ENCODE measurements at places on chromosomes 5 and 9.

DNA sequence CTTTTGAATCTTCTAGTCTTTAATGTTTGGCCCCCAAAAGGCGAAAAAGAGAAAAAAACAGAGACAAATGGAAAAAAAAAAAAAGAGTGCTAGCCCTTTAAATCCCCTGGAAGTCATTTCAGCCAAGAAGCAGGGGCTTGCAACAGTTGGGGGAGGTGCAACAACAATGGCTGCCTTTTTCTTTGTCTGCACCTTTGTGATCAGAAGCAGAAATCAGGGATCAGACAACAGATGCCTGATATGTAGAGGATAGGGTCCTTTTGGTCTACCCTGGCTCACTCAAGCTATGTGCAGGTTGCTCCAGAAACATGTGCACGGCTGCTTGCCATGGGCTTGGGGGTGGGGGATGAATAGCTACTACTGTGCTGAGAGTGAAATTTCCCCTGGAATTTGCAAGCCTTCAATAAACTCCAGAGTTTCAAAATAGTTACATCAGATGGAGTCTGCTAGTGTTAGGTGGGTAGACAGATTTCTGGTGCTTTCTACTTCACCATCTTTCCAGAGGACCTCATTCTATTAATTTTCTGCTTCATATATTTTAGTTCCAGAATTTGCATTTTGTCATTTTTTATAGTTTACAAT is 150.9 kb downstream of the FGF18 start:
- DNase-seq: no peak

DNA sequence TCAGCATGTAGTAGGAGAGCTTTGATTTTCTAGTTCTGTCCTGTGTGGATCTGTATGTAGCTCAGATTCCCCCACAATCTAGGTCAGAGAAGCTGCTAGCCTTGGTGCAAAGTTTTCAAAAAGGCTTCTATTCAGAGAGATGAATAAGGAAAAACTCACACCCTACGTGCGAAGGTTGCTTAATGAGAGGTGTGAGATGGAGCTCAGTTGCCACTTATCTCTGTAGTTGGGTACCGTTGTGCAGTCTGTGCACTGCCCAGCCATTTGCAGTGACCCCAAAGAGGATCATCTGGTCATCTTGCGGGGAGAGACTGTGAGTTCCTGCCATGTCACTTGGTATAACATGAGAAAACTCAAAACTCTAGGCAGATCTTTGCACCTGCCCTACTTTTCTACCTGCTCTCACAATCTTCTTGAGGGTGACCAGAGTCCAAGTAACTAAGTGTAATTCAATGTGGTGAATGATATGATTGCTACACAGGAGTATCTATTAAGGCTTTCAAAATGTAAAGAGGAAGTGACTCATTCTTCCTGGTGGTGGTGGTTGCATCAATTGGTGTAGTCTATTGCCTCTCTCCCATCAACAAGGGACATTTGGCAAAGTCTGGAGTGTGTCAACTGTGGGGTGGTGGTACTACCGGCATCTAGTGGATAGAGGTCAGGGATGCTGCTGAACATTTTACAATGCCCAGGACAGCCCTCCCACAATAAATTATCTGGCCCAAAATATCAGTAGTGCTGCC is 65.2 kb downstream of the TMC1 start:
- DNase-seq: peak; percentile 20

- DNase-seq: no peak
Measured at GRCh38 chr9:110207071-110207641, 803 bp downstream of the C9orf152 start.

DNA sequence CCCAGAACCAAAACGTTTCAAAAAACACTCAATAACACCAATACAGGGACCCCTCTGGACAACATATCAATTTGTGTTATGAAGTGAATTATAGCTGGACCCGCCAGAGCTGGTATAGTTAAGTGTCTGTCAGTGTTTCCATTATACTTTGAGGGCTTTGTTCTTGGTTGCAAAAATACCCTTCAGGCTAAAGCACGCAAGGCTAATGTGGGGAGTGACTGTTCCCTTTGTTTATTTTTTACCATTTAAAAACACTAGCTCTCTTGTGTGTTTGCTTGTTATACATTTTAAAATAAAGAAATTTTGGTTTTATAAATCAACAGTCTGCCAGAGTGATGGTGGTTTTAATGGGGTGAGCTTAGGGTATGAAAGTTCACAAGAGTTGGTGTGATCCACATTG is 859.5 kb downstream of the PTPRD start:
- DNase-seq: no peak

- no peak for DNase-seq
Measured at GRCh38 chr5:173279166-173279565, 44.2 kb upstream of the NKX2-5 start.

DNA sequence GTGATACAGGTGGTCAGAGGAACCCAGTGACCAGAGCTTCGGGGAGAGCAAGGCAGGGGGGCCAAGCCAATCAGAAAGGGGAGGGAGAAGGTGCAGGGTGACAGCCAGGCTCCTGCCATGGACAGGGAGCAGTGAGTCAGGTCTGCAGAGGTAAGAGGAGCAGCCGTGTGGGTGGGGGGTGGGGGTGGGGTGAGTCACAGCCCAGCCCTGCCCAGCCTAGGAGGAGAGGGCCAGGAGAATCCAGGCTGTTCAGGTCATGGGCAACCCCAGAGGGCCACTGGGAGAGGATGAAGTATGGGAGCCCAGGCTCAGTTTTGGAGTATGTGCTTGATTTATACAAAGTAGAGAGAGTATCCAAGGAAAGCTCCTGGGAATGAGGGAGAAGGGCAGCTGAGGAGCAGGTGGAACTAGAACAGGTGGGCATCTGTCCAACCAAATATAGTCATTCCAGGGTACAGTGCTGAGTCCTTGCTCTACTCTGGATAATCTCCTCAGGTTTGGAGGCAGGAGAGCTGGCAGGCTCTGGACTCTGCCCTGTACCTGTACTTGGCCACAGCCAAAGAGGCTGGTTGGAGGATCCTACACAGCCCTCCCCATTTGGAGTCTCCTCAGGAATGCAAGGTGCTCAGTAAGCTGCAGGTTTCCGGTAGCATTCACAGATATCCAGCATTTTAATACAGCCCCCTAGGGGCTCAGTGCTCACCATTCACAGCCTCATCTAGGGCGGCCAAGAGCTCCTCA is 1.6 kb downstream of the HBEGF start:
- DNase-seq: peak; percentile 32

- DNase-seq: no peak
Measured at GRCh38 chr5:103993031-103993430, 430.4 kb upstream of the NUDT12 start.

DNA sequence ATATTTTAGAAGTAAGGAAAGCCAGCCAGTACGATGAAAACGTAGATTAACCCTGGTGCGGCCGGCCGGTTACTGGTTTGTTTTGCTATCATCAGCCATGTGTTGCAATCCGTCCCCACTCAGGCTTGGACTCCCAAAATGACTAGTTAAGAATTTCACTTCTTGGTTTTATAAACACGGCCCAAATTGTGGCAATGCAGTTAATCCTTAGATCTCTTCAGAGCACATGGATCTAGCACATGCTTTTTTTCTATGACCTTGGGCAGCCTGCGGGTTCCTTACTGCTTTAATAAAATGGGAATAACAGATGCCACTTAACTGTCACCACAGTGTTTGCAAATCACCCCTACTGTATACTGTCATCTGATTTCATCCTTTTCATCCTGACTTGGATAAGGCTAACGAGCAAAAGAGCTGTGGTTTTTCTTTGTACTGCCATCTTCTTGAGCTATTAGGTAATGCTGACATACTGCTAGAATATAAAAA is 1.5 kb downstream of the NDFIP1 start:
- DNase-seq: peak; percentile 25

DNA sequence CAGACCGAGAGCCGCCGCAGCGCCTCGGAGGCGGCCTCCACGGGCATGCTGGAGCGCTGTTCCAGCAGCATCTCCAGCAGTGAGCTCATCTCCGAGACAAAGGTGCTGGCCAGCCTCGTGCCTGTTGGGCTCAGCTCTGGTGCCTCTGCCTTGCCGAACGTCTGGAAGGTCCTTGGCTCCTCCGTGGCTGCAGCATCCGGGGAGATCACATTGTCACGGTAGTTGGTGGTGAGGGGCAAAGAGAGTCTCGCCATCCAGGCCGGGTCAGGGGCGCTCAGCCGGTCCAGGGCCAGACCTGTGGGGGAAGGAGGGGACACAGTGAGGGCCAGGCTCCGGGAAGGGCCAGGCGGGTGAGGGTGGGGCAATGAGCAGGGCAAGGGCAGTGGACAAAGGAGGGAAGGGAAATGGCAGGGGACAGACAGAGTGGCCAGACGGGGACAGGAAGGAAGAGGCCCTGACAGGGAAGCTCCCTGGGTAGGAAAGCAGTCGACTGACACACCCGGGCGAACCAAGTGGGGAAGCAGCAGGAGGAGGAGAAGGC is 12.4 kb downstream of the PCDH12 start:
- DNase-seq: no peak

DNA sequence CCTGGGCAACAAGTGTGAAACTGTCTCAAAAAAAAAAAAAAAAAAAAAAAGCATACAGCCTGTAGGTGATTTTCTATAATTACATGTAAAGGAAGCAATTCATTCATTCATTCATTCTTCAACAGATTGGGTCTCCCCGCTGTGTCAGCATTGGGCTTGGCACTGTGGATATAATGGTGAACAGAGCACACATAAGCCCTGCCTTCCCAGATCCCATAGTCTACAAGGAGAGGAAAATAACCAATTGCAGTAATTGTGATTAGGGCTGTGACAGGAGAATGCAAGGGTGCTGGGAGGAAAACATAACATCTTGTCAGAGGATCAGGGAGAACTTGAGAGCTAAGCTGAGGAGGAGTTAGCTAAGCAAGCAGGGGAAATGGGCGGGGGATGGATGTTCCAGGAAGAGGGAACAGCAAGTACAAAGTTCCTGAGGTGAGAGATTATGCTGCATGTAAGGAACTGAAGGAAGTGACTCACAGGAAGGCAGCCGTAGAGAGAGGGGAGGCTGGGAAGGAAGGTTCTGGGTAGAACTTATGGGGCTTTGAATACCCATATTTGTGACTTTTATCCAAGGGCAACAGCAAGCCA is 24.0 kb upstream of the KLF9 start:
- no peak for DNase-seq

- DNase-seq: no peak
Measured at GRCh38 chr9:78292026-78292425, 4.9 kb upstream of the PSAT1 start.

DNA sequence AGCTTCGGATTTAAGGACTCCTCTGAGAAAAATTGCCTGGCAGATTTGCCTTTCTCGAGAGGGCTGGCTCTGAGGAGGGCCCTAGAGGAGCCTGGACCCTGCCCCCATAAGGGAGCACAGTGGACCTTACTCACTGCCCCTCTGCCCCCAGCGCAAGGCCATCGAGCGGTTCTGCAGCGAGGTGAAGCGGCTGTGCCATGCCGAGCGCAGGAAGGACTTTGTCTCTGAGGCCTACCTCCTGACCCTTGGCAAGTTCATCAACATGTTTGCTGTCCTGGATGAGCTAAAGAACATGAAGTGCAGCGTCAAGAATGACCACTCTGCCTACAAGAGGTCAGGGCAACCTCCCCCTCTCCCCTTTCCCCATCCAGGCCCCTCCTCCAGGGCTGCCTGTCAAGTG is 34.6 kb downstream of the CYFIP2 start:
- DNase-seq: no peak

DNA sequence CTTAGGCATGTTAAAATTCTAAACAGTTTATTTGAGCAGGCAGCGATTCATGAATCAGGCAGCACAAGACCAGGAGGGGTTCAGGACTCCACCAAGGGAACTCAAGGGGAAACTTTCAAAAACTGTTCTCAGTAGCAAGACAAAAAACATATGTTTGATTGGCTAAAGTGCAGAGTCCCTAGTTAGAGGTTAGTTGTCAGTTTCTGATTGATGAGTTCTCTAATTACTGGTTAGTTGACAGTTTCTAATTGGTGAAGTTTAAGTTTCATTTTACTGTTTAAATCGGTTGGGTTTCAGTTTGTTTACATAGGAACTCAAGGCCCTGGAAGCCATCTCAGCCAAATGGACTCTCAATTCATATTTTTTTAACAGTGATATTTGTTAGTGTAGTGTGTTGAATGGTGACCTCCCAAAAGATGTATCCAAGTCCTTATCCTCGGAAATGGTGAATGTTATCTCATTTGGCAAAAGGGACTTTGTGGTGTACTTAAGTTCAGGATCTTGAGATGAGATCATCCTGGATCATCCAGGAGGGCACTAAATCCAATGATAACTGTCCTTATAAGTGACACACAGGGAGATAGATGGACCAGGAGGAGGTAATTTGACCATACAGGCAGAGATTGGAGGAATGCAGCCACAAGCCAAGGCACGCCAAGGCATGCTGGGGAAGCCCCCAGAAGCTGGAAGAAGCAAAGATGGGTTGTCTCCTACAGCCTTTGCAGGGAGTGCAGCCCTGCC is 219.2 kb upstream of the RAI14 start:
- DNase-seq: no peak

Data from stimulated activated CD4-positive, alpha-beta T cell treated with anti-CD3 and anti-CD28 coated beads, Interleukin-2, amount 100 ng/mL, for 24 hours (primary cell).